ENCODE measurements at places on chromosomes 12 and 14.

DNA sequence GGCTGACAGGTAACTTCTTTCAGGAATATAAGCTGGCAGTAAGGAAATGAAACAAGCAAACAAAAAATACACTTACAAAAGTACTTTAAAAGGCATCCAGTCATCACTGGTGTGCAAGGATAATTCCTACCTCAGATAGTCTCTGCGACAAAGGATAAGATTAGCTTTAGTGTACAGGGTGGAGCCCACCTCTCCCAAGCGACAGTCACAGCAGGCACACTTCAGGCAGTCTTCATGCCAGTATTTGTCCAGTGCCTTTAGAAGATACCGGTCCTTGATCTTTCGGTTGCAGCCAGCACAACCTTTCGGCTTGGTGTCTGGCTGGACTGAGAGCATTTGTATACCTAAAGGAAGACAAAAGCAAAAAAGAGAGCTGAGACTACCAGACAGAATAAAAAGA is 5.4 kb downstream of the LMO3 start:
- no peak for DNase-seq

DNA sequence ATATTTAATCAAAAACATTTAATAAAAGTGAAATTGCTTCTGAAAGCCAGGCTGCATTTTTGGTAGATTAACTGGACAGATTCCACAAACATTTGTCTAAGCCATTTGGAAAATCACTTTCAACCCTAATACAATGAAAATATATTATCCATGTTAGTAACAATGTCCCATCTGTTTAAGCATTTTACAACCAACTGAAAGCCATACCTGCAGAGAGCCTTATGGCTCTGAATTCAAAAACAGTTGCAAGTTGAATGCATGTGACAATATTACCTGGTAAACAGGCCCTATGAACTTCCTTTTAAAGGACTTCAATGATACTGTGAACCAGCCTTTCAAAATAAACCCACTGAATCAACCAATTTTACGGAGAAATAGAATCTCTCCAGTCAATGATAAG is 468.1 kb downstream of the BTG1 start:
- no peak for DNase-seq

- no peak for DNase-seq
Measured at GRCh38 chr14:61451891-61452400, 130.6 kb downstream of the PRKCH start.

DNA sequence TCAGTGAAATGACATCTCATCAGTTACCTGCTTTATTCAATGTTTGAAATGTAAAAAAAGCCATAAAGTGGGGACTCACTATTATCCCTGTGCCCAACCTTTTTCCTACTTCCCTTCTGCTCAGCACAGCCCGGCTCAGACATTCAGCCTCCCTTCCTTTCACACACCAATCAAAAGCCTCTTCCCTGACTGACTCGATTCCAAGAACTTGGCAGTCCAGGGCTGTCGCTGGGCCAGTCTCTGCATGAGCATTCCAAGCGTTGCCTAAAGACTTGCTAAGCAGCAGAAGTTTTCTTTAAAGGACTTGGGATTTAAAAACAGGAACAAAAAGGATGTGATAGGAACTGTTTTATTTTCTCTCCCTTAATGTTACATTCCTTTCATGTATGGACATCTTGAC is 22.7 kb downstream of the ITPR2 start:
- peak; percentile 73 for DNase-seq

DNA sequence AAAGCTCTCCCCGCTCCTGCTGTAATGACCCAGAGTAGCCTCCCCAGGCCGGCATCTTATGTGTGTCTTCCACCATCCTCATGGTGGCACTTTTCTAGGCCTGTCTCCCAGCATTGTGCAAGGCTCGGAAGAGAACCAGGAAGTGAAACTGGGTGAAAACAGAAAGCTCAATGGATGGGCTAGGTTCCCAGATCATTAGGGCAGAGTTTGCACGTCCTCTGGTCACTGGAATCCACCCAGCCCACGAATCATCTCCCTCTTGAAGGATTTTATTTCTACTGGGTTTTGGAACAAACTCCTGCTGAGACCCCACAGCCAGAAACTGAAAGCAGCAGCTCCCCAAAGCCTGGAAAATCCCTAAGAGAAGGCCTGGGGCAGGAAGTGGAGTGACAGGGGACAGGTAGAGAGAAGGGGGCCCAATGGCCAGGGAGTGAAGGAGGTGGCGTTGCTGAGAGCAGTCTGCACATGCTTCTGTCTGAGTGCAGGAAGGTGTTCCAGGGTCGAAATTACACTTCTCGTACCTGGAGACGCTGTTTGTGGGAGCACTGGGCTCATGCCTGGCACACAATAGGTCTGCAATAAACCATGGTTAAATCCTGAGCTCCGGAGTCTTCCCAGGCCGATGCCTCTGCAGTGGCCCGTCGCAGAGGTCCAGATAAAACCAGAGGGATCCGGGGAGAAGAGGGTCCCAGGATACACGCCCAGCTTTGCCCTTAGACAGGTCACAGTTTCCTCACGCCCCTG is 15.6 kb downstream of the ACVRL1 start:
- DNase-seq: peak; percentile 84

DNA sequence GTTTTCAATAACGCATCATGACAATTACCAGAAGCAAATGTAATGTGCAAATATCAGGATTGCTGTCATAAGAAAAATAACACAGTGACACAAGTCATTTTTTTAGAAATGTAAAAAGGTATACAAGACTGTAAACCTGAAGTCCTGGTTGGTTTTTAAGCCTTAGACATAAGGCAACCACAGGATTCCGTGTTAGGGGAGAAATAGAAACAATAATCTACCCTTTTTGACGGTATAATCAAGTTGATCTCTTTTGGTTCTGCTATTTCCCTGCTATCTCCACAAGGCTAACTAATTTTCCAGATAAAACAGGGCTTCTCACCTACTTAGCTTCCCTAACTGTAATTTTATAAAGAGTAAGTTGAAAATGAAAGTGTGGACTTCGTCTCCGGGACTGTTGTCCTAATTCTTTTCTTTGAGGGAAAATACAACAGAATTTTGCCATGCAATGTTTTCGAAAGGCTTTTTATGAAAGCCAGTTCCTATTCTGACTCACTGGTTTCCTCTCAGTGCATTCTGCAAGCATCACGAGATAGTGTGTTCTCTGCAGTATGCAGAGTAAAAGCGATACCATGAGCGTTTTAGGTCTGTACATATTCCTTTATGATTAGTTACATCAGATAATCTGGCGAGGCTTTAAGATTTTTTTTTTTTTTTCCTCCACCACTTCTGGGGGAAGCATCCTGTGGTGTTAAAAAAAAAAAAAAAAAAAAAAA is 10.6 kb downstream of the MYO1H start:
- DNase-seq: no peak

- DNase-seq: no peak
Measured at GRCh38 chr14:80977221-80977620, 21.8 kb downstream of the TSHR start.

DNA sequence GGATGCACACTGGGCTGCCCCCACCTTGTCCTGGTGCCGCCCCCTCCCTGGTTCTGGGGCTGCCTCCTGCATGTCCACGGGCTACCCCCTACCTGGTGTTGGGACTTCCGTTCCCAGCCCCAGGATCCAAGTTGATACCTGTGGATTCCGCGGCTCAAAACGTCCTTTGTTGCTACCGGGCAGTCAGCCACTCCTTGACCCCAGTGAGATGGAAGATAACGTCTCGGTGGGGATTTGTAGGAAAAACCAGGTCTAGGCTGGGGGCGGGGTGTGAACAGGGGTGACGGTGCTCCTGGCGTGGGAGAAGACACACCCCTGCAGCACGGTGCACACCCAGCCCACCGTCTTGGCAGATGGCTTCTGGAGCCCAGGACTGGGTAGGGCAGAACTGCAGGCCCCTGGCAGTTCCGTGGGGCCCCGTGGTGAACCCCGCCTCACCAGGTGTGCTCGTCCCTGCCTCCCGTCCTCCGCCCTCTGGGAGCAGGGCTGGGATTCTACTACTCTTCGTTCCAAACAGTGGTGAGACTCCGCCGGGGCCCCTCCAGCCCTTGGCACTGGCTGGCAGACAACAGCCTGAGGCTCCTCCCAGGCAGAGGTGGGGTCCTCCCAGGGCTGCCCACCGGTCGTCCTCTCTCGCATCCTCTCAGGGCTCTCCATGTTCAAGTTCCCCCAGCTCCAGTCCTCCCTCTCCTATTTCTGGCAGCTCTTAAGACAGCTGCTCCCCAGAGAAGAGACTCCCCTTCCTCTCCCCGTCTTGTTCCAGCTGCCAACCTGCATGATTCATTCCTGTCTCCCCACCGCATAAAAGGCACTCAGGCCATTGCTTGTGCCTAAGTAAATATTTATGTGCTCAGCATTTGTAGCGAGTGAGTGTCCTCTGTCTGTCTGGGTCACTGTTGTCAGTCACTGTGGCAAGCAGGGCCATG is 75.5 kb downstream of the FBXL14 start:
- no peak for DNase-seq

- no peak for DNase-seq
Measured at GRCh38 chr12:15320881-15321280, 1.4 kb upstream of the PTPRO start.

DNA sequence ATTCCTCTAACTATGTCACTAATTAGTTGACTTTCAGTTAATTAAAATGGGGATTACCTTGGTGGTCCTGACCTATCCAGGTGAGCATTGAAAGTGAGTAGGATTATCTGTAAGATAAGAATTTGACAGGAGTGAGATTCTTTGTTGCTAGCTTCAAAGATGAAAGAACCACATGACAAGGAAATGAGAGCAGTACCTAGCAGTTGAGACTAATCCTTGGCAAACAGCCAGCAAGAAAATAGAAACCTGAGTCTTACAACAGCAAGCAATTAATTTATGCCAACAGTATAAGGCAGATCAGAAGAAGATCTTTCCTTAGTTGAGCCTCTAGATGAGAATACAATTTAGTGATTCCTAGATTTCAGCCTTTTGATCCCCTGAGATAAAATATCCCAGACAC is 1058.4 kb downstream of the LRFN5 start:
- no peak for DNase-seq

DNA sequence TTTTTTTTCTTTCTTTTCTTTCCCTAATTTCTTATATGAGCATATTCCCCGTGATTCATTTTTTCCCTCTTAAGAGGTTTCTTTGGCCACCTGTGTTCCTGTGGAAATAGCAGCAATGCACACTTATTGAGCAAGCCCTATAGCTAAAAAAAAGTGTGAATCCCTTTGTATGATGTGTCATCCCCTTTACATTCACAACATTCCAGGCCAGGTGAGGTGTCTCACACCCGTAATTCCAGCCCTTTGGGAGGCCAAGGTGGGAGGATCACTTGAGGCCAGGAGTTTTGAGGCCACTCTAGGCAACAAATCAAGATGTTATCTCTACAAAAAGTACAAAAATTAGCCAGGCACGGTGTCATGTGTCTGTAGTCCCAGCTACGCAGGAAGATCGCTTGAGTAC is 700.4 kb upstream of the TBX3 start:
- DNase-seq: no peak

DNA sequence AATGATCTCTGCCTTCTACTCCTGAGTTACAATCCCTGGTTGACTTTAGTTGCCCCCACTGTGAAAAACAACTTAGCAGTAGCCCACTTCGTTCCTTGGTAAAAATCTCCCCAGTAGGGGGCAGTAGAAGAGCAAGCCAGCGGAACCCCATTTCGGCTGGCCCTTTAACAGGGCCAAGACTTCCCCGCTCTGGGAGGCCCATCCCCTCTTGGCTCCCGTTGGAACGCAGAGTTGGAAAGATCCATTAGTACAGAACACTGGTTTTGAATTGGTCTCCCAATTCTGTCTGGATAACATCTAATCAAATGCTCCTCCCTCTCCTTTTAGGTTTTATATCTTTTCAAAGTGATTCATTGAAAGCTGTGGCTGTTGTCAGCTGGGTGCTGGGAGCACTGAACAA is 1133.3 kb downstream of the BCL11B start:
- DNase-seq: no peak

DNA sequence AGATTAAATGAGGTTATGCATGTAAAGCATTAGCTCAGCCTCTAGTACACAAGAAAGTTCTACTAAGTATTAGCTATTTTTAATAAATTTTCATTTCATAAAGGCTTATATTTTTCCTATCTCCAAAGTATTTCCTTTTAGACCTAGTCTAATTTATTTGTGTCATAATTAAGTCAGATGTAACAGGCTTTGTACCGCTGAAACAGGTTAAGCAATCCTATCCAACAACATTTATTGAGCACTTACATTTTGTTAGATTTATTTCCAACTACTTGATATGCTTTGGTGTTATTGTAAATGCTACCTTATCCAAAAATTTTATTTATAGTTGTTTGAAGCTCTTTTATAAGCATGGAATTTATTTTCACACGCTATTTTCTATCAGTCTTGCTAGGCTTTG is 1.8 kb upstream of the PARP2 start:
- no peak for DNase-seq

GRCh38 chr12:52327052-52327829 is 6.0 kb upstream of the KRT83 start:
- peak; percentile 87 for DNase-seq

DNA sequence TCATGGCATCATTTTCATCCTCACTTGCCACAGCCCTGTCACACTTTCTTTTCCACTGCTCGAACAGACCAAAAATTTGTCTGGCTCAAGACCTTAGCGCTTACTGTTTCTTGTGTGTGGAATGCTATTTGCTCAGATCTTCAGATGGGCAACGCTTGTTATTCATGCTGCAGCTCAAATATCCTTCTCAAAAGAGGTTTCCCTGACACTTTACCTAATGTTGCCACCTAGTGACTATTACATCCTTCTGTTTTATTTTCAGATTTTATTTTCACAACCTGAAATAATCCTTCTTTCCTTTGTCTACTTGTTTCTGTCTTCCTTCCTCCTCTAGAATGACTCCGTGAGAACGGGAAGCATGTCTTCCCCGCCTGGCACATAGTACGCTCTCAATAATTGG is 5.6 kb downstream of the FBXO33 start:
- no peak for DNase-seq

GRCh38 chr14:80618751-80619329 is 322.7 kb downstream of the CEP128 start:
- no peak for DNase-seq

DNA sequence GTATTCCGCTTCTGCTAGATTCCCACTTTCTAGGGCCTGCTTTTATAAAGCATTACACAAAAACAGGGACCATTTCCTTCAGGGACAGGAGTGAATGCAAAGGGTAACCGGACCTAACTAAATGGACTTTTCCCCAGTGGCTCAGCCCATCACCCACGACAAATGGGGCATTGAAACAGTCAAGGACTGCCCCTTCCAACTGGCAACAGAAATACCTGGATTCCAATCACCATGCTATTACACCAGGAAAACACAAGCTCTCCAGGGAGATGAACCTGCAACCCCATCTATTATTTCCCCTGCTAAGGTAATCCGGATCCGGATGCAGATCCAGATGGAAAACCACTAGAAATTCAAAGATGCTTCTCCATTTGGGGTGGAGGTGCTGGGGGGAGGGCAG is 1.0 kb downstream of the MPHOSPH9 start:
- no peak for DNase-seq

- DNase-seq: no peak
Measured at GRCh38 chr12:119664642-119665041, 3.3 kb upstream of the PRKAB1 start.

Measured in sigmoid colon (tissue), 7 donors.